ENCODE measurements at places on chromosomes 5 and 9. TPM values are rescaled to one million over a fixed set of nuclear protein-coding genes. Genes with fewer than 3 reads are reported as not detected.

DNA sequence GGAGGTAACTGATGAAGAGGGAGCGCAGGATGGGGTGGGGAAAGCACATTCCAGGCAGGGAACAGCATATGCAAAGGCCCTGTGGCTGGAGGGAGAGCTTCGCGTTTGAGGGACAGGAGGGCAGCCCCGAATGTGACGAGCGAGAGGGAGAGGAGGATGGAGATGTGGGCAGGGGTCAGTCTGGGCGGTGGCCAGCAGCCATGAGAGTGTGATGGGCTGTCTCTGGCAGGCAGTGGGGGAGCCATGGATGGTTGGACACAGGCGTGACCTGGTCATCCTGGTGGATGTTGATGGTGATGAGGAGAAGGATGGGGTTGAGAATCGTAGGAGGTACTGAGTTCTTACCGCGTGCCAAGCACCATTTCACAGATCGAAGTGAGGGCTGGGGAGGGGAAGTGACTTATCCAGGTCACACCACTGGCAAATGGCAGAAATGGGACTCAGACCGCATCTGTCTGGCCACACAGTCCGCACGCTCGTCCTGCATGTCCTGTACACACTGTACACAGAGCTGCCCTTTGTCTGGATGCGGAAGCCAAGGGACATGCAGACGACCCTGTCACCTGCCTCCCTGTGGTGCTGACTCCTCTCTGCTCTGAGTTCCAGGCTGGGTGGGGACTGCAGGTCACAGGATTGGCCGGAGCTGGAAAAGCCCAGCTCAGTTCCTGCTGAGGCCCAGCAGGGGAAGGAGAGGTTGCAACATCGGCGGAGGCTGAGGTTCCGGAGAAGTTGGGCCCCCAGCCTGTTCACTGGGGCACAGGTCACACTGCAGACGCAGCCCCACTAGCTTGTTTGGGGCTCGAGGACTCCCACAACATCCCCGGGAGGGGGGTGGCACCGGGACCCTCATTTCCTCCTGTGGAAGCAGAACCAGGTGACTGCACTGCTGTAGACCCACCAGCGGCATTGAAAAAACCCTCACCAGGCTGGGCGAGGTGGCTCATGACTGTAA is 165.6 kb upstream of the IER5L start:
- no peak for DNase-seq

DNA sequence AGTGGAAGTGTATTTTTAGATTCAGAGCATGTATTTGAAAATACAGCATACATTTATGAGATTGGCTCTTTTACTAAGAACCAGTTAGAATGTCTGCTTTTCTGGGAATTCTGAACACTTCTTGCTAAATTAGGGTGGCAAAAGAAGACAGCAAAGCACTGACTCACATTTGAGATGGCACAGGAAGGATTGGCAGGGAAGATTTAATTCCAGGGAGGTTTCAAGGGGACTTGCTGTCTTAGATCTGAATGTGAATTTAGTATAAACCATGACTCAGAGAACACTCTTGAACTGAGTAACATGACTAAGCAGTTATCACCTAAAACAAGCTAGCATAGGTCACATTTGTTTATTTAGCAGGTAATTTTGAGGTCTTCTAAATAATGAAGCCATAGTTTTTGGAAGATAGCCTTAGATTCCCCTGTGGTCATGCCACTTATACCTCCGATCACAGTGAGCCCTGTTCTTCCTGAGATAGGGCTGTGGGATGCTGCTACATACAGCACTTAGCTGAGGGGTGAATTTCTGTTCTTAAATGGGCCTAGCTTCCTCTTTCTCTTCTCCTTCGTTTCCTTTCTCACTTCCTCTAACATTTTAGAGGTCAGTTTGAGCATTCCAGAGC is 173.8 kb downstream of the PCSK1 start:
- DNase-seq, result peak; percentile 75

GRCh38 chr9:112548836-112549595 is 62.4 kb downstream of the KIAA1958 start:
- DNase-seq, result no peak

- DNase-seq, result no peak
Observed at GRCh38 chr9:82116556-82116955, 128.0 kb downstream of the SPATA31D1 start.

GRCh38 chr9:88777498-88778312 is 213.6 kb upstream of the S1PR3 start:
- DNase-seq, result no peak

- no peak for DNase-seq
Observed at GRCh38 chr5:153831973-153832372, 206.7 kb downstream of the FAM114A2 start.

DNA sequence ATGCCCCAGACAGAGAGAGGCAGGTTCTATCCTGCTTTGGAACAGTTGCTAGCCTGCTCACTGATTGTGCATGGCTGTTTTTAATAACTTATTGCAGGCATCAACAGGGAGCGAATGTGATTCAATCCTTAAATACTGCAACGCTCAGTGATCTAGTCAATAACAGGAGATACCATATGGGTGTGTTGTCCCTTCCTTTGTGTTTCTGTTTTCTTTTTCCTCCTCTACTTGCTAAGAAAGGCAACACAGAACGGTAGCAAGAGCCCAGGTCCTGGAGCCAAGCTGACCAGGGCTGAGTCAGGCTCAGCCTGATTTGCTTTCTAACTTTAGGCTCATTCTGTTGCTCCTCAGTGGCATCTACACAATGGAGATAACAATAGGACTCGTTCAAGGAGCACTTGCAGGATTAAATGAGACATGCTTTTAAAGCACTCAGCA is 98.6 kb upstream of the EQTN start:
- no peak for DNase-seq

The PIP5K1B gene
- total RNA-seq, result not detected

The TEX48 gene
- total RNA-seq, result not detected

The CXXC5 gene
- total RNA-seq, result 114 TPM

The PDE6A gene
- not detected for total RNA-seq

Measured in SJSA1 (cell line).